Mucosa of descending colon (tissue), 3 donors: ENCODE measurements at places on chromosomes 3 and 15.

DNA sequence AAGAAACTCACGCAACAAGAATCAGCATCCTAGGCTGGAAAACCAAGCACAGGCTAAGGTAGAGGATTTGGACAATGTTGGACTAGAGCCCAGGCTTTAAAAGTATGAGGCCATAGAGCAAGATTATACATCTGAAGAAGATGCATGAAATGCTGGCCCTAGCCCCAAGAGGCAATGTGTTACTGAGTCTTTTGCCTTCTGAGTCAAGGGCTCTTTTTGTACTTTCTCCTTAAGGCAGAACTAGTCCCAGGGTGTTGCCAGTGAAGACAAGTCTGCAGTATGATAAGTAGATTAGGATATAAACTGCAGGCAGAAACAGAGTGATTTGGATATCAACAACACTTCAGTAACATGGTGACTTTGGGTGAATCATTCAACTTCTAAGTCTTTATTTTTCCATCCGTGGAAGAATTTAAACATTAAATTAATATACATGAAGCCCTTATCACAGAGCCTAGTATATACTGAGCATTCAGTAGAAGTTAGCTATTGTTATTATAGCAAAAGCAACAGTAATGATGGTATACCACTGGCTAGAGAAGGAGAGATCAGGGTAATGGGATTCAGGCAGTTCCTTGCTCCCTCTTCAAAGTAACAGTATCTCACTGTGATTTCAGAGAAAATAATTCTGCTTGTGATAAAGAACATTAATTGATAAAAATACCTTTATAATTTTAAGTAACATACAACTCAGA, 99.9 kb upstream of the MLF1 start:
- no peak for DNase-seq

DNA sequence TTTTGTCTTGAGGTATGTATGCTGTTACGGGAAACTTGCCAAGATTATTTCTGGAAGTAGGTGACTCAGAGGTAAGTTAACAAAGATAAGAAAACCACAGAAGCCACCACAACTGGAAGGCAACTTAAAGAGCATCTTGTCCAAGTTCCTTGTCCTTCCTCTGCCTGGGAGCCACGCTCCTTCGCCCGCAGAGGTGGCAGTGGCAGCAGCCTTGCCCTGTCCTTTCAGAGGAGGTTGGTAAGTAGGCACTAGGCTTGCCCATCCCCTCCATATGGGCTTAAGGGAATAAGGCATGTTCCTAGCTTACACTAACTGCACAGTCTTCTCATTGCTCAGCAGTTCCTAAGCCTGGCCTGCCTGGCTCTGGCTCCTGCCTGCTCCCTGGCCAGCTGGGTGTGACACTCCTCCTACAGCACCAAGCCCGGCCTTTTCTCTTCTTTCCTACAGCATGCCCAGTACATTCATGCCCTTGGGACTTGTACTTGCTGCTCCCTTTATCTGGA, 48.0 kb upstream of the RAB6B start:
- no peak for DNase-seq

DNA sequence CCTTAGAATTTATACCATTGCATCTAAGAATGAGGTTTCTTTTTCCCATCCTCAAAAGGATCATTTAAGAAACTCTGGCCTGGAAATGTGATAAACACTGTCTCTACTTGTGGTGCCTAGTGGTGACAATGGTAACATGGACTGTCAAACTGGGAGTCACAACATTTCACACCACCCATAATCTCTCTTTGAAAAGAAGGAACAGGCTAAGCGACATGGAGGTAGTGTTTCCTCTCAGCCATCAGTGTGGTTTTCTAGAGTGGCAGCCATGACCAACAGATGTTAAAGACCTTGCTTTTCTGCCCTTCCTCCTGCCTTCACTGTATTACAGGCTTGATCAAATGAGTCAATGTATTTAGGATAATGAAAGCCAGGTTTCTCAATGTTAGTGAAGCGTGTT, 283.1 kb upstream of the STAC start:
- DNase-seq, result no peak

GRCh38 chr3:30332196-30333021, 274.0 kb upstream of the TGFBR2 start:
- DNase-seq, result no peak
